ENCODE measurements at places on chromosomes 11 and 22.

- DNase-seq = no peak
Measured at GRCh38 chr11:3106736-3107524, 49.7 kb upstream of the CARS1 start.

- no peak for DNase-seq
Measured at GRCh38 chr11:112655371-112655770, 305.8 kb upstream of the NCAM1 start.

DNA sequence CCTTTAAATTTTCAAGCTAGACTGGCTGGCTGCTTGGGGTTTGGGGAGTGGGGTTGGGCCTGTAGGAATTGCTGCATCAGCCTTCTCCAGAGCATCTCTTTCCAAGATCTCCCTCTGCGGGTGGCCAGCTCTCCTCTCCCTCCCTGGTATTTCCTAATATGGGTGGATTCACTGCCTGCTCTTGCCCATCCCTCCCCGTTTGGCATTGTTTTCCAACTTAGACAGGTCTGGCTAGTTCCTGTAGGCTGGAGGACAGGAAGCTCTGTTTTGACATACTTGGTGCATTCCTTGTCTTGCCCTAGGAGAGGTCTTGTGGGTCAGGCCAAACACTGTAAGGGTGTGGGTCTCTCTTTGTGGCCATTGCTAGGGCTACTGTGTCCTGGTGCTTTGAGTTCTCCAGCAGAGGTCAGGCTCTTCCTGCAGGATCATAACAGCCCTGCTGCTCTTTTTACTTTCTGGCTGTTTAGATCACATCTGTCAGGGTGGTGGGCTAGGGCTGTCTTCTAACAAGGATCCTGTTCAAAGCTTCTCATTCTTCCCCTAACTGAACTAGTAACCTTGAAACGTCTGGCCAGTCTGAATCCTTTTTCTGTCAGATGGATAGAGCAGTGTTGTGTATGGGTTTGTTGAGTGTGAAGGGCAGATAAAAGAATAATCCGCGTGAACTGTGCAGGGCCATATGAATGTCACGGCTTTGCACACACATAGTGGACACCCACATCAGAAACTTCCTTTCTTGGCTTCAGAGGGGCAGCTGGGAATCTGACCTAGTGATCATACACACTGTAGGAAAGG is 18.3 kb upstream of the MICALL1 start:
- no peak for DNase-seq

GRCh38 chr11:88012456-88012855 is 162.8 kb downstream of the RAB38 start:
- no peak for DNase-seq

DNA sequence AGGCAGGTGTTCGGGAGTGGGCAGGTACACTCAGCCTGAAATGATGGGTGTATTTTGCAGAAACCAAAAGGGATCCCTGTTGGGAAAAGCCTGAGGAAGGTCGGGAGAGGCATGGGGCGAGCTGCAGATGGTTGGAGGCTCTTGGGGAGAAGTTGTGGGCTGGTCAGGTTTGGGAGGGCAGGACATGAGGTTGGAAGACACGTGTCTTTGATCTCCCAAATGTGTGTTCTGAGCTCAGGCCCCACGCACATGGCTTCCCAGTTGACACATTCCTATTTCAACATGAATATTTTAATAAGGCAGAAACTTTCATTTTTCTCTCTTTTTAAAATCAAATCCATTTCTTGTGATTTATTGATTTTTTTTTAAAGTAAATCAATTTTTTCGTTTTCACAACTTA is 1003.3 kb downstream of the TBC1D22A start:
- DNase-seq = no peak

Measured in stimulated activated CD8-positive, alpha-beta memory T cell treated with anti-CD3 and anti-CD28 coated beads, Interleukin-7, amount 100 ng/mL, for 1 hour (primary cell).